EL (cell line): ENCODE measurements at places on chromosomes 1 and 21.

DNA sequence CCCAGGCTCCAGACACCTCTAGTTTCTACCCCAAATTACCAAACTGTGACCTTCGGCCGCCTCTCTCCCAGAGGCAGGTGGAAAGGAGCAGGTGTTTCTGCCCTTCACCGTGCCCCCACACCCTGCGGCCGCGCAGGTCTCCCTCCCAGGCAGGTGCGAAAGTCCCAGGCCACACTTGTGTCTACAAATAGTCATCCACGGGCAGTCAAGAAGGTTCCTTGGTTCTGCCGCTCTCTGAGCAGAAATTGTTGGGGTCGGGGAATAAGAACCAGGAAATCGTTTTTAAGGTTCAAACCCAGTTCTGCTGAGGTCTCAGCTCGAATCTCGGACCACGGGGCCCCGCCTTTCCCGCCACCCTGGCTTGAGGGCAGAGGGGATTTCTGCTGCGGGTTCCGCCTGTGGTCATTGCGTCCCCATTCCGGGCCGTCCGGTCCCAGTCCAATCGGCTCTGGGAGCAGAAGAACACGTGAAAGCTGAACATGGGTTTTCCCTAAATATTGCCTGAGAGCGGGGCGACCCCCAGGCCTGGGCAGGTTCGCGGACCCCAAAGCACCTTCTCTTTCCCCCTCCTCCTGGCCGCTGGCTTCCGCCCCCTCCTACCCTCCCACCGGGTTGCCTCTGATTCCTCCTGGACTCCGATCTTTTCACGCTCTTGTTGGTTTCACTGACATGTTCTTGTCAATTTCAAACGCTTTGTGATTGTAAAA, 1.2 kb upstream of the ATF3 start:
- DNase-seq = no peak

- no peak for DNase-seq
Measured at GRCh38 chr1:221689138-221689537, 52.8 kb downstream of the DUSP10 start.

GRCh38 chr1:201513498-201514243, 6.7 kb upstream of the CSRP1 start:
- DNase-seq = no peak

GRCh38 chr1:117659550-117660270, 53.9 kb downstream of the TENT5C start:
- no peak for DNase-seq

DNA sequence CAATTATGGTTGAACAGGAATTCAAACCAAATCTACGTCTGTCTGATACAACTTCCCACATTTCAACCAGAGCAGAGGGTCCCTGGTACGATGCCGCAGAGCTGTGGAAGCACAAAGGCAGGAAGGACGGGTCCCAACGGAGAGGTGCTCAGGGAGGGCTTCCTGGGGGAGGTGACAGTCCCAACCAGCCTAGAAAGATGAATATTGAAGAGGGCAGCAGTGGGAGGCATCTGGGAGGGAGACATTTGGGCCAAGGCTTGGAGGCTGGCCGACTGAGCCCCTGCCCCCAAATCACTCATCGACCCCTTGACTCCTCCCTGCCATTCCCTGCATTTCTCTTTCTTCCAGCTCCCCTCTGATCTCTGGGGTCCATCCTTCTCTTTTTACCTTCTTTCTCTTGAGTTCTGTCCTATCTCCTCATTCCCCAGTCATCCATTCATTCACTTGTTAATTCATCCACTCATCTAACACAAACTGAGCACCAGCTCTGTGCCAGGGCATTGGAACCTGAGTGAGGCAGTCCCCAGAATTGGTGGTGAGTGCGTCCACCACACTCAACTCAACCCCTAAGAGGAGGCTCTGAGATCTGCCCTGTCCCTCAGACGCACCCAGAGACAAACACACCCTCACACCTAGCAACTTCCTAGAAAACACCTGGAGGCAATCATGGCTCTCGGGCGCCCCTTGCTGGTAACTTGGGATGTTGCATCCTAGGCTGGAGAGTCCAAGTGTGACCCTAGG, 13.2 kb upstream of the CELA3B start:
- DNase-seq = peak; percentile 71

DNA sequence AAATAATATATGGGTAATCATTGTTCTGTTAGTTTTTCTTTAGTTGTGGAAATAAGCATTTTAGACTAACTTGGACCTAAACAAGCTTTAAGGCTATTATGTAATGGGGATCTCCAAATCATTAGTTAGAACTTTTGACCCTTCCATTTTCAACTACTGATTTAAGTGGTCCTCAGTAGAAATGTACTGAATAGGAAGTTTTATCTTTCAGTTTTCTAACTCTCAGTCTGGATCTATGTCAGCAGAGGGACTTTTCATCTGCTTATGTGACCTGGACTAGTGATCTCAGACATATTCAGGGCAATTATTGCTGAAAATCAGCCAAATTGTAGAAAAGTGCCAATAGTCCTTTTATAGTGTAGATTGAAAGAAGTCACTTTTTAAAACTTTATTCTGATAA, 56.0 kb downstream of the SASS6 start:
- no peak for DNase-seq

GRCh38 chr1:9069326-9070100, at the start of gene SLC2A5:
TSS of gene SLC2A5 (minus strand) at chr1:9069635. CDS start at chr1:9069536, 99 bp downstream.
- DNase-seq = no peak

DNA sequence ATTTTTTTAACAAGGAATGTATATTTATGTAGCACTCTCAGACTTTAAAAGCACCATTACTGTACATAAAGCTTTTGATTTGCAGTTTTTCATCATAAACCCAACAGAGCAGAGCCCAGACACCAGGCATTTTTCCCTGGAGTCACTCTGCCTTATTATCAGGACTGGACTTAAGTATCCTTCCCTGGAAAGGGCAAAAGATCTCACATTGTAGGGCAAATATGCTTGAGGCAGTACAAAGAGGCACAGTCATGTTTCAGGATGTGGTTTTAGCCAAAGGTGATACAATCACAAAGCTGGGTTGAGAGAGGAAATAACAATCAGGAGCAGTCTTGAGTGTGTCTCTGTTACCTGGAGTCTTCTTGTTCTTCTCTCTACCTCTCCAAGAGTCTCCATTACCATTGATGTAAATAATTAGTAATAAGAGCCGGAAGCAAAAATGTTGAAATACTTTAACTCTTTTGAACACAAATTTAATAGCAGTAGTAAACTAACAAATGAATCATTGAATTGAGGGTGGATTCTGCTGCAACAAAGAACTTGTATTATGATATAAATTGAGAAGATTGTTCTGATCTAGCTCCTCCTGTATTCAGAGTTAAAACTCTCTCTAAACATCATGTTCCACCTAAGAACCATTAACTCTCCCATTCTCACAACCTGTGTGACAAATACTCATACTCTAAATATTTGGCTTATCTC, 160.5 kb downstream of the LTN1 start:
- peak; percentile 61 for DNase-seq

DNA sequence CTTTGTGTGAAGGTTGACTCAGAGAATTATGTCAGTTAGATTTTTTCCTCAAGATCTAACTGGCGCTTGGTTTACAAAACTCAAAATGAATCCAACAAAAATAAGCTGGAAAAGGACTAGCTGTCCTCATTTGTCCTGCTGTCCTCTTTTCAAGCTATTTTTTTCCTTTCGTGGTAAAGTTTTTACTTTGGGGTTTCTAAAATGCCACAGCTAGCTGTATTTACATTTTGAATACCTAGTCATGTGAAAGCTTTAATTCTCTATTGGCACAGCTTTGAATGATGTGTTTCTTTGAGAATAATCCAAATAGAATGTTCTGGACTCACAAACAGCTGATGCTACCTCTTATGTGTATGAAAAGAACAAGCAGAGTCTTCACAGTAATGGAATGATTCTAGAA, 673.6 kb upstream of the NR5A2 start:
- no peak for DNase-seq

DNA sequence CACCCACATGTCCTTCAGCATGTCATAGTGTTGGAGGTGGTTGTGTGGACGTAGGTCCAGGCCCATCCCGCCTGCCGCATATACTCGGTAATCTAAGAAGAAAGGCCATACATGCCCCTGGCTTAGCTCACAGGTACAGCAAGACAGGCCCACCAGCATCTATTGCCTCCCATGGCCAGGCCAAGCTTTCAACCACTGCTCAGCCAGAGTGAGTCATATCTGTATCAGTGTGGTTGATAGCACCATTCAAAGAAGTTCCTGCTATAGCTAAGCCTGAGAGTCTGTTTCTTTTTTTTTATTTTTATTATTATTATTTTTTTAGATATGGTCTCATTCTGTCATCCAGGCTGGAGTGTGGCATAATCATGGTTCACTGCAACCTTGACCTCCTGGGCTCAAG, 17.0 kb downstream of the KLHDC8A start:
- DNase-seq = no peak

DNA sequence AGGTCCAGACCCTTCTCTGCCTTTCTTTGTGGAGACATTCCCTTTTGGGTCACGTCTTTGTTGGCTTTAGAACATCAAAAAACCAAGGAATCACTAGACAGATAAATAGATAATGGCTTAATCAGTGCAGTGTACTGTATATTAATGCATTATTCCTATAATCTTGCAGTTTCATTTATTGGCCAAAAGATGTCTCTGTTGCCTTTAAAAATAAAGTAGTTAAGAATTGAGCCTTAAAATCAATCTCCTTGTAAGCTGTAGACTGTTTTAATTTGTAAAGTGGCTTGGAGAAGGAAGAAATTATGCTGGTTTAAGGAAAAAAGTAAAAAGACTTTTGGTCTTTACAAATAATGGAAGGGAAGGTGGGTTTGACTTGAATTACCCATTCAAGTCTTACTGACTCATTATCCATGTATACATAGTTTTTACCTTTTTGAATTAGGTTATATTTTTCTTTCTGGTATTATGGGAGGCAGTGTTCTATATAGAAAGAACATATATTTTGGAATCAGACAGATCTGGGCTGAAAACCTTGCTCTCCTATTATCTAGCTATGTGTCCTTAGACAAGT, 84.6 kb downstream of the VPS13D start:
- DNase-seq = peak; percentile 12

DNA sequence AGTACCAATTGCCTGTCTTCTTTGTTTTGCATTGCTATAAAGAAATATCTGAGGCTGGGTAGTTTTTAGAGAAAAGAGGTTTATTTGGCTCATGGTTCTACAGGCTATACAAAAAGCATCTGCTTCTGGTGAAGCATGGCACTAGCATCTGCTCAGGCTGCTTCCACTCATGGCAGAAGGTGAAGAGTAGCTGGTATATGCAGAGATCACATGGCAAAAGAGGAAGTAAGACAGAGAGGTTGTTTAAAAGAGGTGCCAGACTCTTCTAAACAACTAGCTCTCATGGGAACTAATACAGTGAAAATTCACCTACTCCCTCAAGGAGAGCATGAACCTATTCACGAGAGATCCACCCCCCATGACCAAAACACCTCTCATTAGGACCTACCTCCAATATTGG, 56.7 kb upstream of the GUCA2B start:
- no peak for DNase-seq

DNA sequence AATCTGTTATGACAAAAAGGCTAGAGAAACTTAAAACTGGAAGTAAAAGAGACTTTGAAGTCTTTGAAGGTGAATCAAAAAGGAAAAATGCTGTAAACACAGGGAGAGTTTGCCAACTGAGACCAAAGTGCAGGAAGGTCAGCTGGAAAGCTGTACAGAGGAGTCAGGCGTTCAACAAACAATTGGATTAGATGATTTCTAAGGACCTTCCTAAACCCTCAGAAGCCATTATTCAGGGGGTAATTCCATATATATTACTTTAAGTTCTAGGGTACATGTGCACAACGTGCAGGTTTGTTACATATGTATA, 156.8 kb downstream of the ZBTB18 start:
- no peak for DNase-seq

GRCh38 chr1:247528812-247529474, 7.3 kb downstream of the OR2C3 start:
- DNase-seq = no peak

- no peak for DNase-seq
Measured at GRCh38 chr1:226627924-226628611, 79.5 kb downstream of the STUM start.

- DNase-seq = no peak
Measured at GRCh38 chr1:176341656-176342055, 121.3 kb upstream of the PAPPA2 start.

DNA sequence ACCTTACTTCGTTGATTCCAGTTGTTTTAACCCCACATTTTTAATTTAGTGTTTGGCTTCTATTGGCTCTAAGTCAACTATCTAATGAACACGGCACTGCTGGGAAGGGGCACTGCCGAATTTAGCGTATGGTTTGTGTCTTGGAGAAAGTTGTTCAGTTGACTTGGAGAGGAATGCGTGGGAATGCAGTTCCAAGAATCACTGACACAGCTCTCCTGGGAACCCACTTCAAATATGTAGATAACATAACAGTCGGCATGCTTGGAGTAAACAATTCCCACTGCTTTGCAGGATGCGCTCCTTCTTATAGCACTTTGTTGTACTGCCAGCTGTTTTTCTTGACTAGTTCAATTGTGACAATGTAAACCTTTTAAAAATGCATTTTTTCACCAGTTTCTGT, 104.3 kb downstream of the RYR2 start:
- DNase-seq = no peak

DNA sequence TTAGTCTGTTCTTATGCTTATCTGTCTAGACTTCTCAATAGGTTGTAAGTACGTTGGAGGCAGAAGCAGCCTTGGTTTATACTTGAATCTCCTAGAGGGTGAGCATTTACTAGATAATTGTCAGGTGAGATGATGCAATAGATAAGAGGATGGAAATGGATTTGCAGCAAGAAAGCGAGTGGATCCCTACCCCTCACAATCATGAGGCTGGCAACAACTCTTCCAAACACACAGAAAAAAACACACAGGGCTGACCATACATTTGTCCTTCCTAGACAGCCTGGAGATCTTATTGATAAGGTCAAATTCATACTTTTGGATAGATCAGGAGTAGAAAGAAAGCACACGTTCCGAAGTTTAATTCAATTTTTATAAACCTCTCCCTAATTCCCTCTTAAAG, 481.4 kb upstream of the CAMK1G start:
- DNase-seq = no peak

DNA sequence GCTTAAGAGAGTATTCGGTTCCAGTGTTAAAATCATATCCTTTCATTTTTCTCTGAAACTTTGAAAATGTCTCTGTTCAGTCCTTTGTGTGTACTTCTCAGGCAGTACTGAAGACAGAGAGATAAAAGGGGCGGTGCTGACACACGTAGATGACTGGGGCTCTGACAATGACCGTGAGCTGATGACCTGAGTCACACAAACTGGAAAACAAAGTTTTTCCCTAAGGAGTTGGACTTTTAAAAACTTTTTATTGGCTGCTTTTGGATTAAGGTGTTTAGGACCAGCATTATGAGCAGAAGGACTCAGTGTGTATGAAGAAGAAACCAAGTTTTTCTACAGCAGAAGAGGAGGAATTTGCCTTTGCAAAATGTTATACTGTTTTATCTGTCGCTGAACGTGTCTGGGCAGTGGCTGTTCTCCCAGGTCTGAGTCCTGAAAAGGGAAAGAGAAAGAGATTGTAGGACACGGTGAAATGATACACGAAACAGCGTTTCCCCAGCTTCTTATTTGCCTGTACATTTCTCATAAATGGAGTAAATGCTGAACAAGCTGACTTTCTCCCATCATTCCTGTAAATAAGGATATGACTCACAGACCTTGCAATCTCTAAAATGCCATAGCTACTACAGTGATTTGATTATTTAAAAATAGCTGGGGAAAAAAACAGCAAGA, 51.5 kb downstream of the MAP3K7CL start:
- peak; percentile 87 for DNase-seq
